ENCODE measurements at places on chromosomes 16 and 17. TPM values are rescaled to one million over a fixed set of nuclear protein-coding genes. Genes with fewer than 3 reads are reported as not detected.

PDPR gene
- total RNA-seq = 19.2 TPM

MYH8 gene
- total RNA-seq = not detected

TMED6 gene
- 0.08 TPM for total RNA-seq

ACSM2A gene
- not detected for total RNA-seq

NPIPA5 gene
- 4.8 TPM for total RNA-seq

PPP1R27 gene
- 0.27 TPM for total RNA-seq

HOXB9 gene
- 7.5 TPM for total RNA-seq

ATMIN gene
- total RNA-seq = 33.9 TPM

GRB7 gene
- total RNA-seq = 3.8 TPM

CDH13 gene
- not detected for total RNA-seq

CDC42EP4 gene
- total RNA-seq = 69.9 TPM

DNASE1L2 gene
- 1.3 TPM for total RNA-seq

CRYBA1 gene
- not detected for total RNA-seq

ERBB2 gene
- 29.1 TPM for total RNA-seq

GCGR gene
- 0.08 TPM for total RNA-seq

SLC16A6 gene
- total RNA-seq = 0.49 TPM

CLEC19A gene
- total RNA-seq = 0.08 TPM

SLC26A11 gene
- 14.0 TPM for total RNA-seq

YBX2 gene
- 0.45 TPM for total RNA-seq

TMC6 gene
- total RNA-seq = 11.5 TPM

TMEM114 gene
- not detected for total RNA-seq

NOG gene
- 0.85 TPM for total RNA-seq

KATNB1 gene
- total RNA-seq = 14.8 TPM

SNAI3 gene
- 0.18 TPM for total RNA-seq

SNN gene
- total RNA-seq = 26.6 TPM

SLC5A10 gene
- 0.21 TPM for total RNA-seq
